Thoracic aorta (tissue), 2 donors: ENCODE measurements at places on chromosomes 7 and 10. TPM values are rescaled to one million over a fixed set of nuclear protein-coding genes. Genes with fewer than 3 reads are reported as not detected.

The H2BK1 gene
- not detected for total RNA-seq

The ZNF138 gene
- 11.0 TPM for total RNA-seq

GRCh38 chr10:35545878-35546590 is 59.1 kb upstream of the GJD4 start:
- no peak for DNase-seq

GRCh38 chr10:114370199-114370598 is 34.1 kb downstream of the AFAP1L2 start:
- no peak for DNase-seq
